ENCODE measurements at places on chromosomes 2 and 18. TPM values are rescaled to one million over a fixed set of nuclear protein-coding genes. Genes with fewer than 3 reads are reported as not detected.

SCN2A gene
- 117 TPM for total RNA-seq

C2orf80 gene
- 12.2 TPM for total RNA-seq

- DNase-seq: no peak
These were observed 447 bp upstream of the CCL20 start for GRCh38 chr2:227813229-227813561.

SCN9A gene
- total RNA-seq: 69.0 TPM

FSIP2 gene
- total RNA-seq: 3.3 TPM

DNA sequence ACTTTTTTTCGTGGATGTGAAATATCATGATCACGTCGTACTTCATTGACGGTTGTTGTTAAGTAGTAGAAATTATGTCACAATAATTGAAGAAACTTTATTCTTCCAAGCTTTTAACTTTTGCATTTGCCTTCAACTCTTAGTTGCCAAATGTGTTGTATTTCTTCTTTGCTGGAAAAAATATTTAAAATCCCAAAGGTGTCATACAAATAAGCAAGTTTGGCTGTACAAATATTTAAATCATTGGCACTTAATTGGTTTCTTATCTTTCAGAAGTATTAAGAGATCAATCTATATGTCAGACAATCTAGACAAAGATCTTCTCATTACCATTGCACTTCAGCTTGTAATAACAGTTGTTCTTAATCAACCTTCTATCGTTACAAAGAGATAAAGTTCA is 204.0 kb upstream of the HDAC4 start:
- DNase-seq: no peak

RUFY4 gene
- not detected for total RNA-seq

DNA sequence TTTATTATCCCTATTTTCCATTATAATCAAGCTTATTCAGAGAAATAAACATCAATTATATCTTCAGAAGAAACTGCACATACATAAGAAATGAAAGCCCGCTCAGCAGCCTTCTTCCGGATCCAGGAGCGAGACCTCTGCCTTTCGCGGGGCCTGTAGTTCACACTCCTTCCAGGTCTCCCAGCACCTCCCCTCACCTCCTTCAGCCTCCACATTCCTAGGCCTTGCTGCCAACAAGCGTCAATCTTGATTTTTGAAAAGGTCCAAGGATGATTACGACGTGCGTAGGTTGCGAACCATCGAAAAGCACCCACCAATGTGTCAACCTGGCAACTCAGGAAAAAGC is 355 bp upstream of the KIDINS220 start:
- DNase-seq: no peak

GRCh38 chr2:132780651-132781050 is 110.6 kb upstream of the LYPD1 start:
- DNase-seq: no peak

GRCh38 chr2:98458207-98458606 is 13.5 kb downstream of the INPP4A start:
- DNase-seq: no peak

LOXHD1 gene
- 0.18 TPM for total RNA-seq

Data from cerebellum (tissue), 4 donors.